ENCODE measurements at places on chromosomes 1 and 21.

DNA sequence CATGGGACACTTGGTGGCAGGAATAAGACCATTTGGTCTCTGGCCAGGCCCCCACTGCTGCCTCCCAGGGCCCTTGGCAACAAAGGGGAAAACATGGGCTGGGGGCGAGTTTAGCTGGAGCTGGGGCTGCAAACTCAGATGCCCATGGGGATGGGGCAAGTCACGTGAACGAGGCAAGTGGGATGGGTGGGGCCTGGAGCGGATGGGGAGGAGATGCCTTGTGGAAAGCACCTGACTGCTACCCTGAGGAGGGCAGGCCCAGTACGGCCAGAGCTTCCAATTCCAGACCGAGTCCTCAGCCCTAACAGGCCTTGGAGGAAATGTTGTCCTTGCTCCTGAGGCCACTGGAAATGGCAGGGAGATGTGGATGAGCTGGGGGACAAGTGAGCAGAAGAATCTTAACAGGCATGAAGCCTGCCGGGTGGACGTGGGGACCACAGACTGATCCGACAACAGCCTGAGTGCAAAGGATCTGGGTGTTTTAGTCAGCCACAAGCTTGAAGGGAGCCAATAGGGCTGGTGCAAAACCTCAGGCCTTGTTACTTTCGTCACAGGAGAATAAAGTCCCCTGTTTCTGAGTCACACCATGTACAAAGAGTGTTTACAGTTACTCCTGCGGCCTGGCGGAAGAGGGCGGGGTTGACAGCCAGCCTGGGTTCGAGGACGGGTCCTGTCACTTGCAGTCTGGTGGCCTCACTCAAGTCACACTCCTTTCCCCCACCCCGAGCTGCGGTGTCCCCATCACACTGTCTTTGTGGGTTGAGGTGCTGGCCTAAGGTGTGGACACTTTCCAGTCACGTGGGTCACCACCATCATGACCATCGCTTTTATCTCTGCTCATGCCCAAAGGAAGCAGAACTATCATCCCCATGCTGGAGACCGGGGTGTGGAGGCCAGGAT is 19.1 kb downstream of the RUNX3 start:
- DNase-seq: peak; percentile 33

GRCh38 chr1:209405183-209405814 is 178.2 kb upstream of the CAMK1G start:
- DNase-seq: no peak

- no peak for DNase-seq
Measured at GRCh38 chr1:29786791-29787732, 550.7 kb downstream of the PTPRU start.

- DNase-seq: no peak
Measured at GRCh38 chr1:81949421-81949820, 148.7 kb downstream of the ADGRL2 start.

DNA sequence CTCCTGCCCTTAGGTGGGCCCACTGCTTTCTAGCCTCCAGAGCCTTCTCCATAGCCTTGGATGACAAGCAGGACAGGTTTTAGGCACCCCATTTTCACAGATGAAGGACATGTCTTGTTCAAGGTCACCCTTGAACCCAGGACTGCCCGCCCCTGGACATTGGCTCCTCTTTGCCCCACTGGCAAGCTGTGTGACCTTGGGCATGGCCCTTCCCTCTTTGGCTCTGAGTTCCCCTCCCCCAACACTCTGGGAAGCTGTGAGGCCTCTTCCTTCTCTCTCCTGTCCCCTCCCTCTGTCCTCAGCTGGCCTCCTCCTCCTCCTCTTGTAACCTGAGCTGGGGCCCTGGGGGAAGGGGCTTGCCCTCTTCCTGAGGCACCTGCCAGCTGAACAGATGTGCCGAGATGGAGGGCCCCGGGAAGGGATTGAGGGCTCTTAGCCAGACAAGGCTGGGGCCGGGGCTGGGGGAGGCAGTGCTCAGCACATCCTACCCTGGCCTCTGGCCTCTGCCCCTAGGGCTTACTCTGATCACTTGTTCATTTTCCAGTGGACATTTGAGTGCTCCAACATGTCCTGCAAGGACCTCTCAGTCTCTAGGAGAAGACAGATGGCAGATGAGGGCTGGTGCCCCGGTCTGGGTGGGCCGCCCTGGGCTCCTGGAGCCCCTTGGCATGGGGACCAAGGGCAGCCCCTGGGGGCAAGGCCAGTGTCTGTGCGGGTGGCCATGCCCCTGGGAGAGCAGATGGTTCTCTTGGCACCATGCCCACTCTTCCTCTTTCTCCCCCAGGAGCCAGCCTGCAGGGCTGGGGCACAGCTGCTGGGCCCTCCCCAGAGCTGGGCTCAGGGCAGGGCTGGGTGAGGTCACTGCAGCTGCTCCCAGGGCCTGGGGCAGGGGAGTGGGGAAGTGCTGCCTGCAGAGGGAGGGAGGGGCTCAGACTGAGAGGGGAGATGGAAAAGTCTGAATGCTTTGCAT is 10.7 kb downstream of the FOXO6 start:
- DNase-seq: no peak

DNA sequence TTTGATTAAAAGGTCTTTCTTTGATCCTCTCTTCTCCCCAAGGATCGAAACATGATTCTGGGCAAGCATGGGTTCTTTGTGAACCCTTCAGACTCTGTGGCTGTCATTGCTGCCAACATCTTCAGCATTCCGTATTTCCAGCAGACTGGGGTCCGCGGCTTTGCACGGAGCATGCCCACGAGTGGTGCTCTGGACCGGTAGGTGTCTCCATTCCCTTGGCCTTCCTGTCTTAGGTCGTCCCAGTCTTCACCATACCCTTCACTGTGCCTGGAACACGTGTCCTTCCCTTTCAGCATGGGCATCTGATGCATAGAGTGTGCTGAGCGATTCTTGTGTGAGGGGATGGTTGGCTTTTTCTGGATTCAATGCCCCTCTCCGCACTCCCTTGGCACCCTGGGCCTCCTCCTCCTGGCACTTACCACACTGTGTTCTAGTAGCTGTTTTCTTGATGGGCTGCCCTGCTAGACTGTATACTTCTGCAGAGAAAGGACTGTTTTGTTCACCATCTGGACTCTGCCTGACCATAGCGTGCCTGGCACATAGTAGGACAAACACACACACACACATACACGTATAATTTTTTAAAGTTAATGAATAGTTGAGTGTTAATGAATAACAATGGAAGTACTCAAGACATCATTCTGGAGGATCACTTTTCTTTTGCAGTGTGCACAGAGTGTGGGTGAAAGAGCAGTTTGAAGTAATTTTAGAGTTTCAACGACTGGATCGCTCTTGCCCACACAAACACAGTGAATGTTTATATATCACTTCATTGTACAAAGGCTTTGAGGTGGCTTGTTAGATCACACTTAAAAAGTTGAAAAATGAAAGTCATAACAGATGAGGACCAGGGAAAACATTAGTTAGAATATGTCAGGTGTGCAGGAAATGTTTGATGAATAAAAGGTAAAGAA is 43.2 kb downstream of the PGM1 start:
- DNase-seq: no peak

DNA sequence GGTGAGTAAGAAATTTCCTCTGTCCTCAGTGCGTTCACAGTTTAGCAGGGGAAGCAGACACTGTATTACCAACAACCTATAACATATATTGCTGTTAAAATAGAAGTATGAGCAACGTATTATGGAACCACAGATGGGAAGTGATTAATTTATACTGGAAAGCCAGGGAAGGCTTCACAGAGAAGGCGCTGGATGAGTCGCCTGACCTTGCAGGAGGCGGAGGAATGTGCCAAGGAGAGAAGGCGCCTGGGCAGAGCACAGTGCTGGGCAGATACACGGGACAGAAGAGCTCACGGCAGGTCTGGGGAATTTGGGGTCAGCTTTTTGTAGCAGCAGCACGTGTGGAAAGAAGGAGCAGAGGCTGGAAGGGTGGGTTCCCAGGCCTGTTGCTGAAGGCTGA is 116.3 kb downstream of the DHRS3 start:
- DNase-seq: no peak

DNA sequence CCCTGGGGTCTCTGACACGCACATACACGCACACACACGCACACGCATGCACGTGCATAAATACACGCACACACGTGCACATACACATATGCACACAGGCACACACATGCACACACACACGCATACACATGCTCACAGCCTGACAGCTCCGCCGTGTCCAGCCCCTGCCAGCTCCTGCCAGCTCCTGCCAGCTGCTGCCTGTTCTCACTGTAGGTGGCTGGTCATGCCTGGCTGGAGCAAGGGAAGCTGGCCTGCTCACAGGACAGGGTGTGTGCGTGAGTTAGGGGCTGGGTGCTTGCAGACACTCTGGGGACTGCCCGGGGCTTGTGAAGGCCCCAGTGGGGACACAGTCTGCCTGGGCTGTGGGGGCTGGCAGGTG is 4.9 kb downstream of the PLCH2 start:
- DNase-seq: no peak

DNA sequence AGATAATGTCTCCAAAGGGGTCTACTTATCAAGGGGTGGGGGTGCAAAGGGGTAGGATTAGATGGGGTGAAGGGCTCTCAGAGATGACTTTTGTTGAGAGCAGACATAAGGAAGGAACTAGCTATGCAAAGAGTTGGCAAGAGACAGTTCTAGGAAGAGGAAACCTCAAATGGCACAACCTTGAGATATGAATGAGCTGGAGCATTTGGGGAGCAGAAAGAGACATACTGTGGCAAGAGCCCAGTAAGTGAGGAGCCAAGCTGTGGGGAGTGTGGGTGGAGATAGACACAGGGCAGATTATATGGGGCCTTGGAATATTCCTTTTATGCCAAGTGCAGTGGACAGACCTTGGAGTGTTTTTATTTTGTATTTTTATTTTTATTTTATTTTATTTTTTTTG is 84.8 kb upstream of the BTG3 start:
- no peak for DNase-seq

DNA sequence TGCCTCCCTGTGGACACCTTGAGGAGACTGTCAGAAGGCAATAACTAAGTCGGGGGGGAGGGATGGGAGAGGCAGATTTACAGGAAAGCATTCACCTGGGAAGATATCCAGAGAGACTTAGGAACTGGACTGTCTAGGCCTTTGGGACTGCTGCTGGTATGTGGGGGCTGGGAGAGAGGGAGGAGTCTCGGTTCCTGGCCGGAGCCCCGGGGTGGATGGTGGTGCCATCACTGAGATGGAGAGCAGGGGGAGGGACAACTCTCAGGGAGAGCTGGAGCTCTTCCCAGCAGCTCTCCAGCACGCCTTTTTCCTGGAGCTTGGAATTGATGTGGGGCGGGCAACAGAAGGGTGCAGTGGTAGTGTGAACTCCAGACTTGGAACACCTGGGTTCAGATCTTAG is 22.1 kb downstream of the PTPRF start:
- no peak for DNase-seq

DNA sequence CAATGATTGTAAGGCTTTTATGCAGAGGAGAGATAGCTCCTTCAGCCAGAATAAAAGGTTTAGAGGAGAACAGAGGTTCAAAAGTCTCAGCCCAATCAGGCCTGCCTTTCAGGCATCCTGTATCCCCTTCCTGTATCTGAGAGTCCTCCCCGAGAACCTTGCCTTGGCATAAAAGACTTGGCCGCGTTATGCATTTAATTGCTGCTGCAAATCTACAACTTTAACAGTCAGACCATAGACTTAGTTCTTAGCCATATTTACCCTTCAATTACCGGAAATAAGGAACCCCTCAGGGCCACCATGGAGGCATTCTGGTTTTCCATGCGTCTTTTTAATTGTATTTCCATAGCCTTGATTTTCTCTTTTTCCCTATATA is 18.3 kb upstream of the HYI start:
- no peak for DNase-seq

DNA sequence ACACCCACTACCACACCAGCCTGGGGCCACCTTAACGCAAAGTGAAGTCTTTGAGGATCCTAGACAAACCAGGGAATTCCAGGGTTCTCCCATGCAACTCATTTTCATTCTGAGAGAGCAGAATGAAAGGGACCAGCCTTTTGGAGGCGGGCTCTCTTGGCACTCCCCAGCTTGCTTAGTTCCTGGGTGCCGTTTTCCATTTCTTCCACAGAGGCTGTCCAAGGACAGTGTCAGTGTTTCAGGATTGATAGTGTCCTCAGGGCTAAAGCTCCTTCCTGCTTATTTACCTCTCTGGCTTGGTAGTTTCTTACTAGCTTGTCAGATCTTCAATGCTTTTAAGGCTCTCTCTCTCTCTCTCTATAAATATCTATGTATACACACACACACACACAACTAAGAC is 30.1 kb upstream of the GNG4 start:
- no peak for DNase-seq

GRCh38 chr1:10237157-10237539 is 26.8 kb downstream of the KIF1B start:
- DNase-seq: no peak

DNA sequence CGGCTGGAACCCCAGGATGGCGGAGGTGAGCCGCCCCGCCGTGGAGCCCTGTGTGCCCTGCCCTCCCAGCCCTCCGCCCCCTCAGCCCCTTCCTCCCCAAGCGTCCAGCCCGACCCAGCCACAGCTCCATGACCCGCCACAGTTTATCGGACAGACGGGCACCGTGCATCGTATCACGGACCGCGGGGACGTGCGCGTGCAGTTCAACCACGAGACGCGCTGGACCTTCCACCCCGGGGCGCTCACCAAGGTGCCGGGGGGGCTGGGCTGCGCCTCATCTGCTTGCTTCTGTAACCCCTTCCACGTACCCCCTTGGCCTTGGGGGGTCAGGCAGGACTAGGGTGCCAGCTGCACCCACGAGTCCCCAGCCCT is 6.6 kb upstream of the MMP23B start:
- DNase-seq: no peak

- DNase-seq: no peak
Measured at GRCh38 chr1:61332196-61332753, 249.9 kb downstream of the NFIA start.

- no peak for DNase-seq
Measured at GRCh38 chr1:46034601-46035516, 97.6 kb downstream of the PIK3R3 start.

DNA sequence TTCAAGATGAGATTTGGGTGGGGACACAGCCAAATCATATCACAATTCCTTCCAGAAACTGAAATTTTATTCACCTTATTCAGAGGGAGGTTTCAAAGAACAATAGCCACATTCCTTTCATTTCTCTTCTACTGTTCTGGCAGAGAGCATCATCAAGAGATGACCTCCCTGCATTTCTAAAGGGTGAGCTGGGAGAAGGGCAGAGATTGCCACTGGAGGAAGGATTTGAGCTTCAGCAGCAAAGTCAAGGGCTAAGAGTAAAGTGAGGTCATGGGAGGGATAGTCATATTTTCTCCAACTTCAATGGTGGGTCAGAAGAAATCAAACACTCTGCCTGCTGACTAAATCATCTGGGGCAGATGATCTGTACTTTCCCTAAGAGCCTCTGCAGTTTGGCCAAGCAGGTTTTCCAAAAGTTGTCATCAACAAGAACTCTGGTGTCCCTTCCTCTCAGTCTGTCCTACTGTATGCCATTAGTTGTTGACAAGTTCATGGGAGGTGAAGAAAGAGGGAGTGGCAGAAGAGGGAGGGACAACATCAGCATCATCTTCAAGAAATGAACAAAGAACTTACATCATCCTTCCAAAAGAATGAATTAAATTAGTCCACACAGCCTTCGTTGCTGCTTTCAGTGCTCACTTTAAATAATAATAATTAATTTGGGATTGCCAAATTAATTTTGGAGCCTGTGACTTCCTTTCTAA is 298.3 kb downstream of the ASTN1 start:
- no peak for DNase-seq

All from COLO829 (cell line).